ENCODE measurements at places on chromosomes 2 and 18.

- DNase-seq, result no peak
Measured at GRCh38 chr2:45904267-45904945, 252.9 kb downstream of the PRKCE start.

GRCh38 chr2:18795906-18796305 lies 206.5 kb upstream of the NT5C1B start:
- DNase-seq, result no peak

GRCh38 chr2:46683541-46683940 lies 204.2 kb downstream of the TMEM247 start:
- DNase-seq, result no peak

DNA sequence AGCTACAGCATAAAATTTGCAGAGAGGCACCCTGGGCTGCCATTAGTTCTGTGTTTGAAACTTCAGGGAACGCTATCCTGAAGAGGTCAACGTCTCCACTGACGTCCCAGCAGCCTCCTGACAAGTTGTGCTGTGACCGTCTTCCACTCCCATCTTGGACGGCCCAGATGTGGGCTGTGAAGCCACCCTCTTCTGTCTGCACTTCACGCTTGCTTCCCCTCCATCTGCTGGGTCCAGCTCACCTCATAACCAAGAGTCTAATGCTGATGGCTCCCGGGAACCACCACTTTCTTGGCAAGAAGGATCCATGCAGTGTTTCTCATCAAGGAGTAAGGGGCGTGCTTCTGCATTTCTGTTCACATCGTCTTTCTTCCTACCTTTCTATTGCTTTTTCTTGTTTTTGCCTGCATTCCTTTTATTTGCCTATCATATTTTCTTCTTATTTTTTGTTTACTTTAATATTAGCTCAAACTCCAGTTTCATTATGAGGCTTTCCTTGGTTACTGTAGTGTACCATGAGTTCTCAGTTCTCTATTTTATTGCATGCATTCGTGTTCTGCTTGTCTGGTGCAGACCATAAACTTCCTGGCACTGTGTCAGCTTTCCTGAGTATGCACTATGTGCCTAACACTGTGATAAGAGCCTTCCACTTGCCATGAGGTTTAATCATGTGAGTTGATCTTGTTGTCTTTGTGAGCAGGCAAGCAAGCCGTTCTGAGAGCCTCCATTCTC lies 631.8 kb upstream of the RAB6C start:
- DNase-seq, result no peak

GRCh38 chr2:55431982-55432627 lies 12.4 kb upstream of the CCDC88A start:
- DNase-seq, result no peak

DNA sequence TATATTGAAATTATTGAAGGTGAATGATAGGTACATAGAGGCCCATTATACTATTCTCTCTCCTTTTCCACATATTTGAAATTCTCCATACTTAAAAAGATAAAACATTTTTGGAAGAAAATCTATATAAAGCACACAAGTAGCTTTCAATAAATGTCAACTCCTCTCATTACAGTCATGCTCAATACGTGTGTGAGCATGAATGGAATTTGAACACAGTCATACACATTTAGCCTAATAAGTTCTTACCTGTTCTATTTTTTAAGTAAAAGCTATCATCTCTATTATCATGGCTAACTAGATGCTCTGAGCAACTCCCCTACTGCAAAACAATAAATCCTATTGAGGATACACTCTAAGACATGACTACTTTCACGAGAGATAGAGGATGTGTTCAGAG lies 41.9 kb upstream of the SPATS2L start:
- DNase-seq, result no peak

DNA sequence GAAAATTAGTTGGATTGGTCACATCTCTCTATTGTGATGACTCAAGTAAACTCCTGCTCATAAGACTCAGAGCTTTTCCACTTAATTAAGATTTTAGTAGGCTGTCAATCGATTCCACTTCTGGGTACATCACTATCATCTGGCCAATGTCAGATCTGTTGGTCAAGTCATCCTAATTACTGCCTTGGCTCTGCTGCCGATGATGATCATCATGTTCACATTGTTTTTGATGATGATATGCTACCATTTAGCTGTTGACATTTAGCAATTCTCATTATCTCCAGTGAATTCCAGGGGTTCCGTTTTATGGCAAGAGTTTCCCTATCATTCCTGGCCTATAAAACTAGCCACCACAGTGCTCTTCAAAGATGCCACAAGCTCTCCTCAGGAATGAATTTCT lies 253.4 kb downstream of the IKZF2 start:
- DNase-seq, result no peak

- DNase-seq, result no peak
Measured at GRCh38 chr2:136013955-136014354, 28.5 kb upstream of the DARS1 start.

DNA sequence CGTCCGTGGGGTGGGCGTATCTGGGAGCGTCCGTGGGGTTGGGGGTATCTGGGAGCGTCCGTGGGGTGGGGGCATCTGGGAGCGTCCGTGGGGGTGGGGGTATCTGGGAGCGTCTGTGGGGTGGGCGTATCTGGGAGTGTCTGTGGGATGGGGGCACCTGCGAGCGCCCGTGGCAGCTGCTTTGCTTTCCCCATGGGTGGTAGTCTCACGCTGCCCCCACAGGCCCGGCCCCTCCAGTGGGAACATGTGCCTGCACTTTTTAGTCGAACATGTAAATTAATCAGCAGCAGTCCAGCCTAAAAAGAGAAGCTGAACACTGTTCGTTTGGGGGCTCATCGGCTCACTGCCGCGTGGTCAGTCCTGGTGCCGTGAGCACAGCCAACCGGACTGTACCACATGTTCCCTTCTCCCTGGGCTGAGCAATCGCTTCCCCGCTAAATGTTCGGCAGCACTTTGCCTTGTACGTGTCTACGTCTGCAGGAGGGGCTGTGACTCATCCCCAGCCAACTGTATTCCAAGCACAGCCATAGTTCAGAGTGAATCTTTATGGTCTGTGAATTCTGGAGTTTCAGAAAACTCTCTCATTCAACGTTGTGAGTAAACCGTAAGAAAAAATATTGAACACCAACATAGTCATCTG lies 271.5 kb downstream of the AGAP1 start:
- no peak for DNase-seq

- DNase-seq, result no peak
Measured at GRCh38 chr2:40546439-40547191, 94.7 kb upstream of the SLC8A1 start.

- DNase-seq, result no peak
Measured at GRCh38 chr2:15939556-15939853, 845 bp upstream of the MYCN start.

GRCh38 chr2:202022755-202023154 lies 10.9 kb upstream of the FZD7 start:
- DNase-seq, result no peak

DNA sequence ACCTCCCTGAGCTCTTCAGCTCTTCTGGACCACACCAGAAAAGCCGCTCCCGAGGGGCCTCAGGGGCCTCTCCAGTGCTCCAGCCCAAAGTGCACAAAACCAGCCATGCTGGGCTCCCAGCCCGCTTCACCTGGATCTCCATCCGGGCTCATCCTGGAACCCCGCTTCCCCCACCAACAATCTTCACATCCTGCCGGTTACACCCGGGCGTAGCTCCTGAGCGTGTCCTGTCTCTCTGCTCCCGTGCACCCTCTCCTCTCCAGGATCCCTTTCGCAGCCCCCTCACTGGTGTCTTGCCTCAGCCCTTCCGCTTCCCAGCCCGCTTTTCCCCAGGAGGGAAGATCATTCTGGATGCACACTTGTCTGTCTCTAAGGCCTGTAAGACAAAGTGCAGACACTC lies 123.7 kb upstream of the GLI2 start:
- no peak for DNase-seq

DNA sequence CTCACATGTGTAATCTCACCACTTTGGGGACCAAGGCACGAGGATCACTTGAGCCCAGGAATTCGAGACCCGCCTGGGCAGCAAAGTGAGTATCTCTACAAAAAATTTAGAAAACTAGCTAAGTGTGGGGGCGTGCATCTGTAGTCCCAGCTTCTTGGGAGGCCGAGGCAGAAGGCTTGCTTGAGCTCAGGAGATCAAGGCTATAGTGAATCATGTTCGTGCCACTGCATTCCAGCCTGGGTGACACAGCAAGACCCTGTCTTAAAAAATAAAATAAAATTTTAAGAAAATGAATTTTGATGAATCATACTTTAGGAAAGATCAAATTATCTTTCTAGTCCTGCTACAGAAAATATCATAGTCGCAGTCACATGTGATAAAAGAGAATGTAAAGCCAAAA lies 46.9 kb downstream of the CABYR start:
- no peak for DNase-seq

DNA sequence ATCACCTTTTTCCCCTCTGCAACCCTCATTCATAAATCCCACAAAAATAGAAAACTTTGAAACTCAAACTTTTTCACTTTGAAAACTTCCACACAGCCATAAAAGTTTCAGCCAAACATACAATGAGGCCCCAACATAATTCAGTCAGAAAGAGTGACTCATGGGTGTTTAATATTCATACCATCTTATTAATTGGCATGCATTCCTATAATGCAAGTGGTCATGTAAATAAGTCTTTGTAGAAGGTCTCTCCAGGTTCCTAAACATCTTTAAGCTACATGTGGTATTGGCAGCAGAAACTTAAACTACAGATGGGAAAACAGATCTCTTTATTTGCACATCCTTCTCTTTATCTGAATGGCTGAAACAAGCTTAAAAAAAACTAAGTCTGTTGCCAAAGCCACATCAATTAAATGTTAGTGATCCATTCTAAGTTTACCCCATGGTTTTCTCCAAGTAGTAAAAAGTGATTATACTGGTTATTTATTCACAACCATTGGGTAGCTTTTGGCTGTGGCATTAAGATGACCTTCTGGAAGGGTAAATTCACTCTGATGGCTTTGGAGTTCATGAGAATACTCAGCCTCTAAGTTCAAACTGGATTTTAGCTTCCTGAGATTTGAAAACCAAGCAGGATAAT lies 70.2 kb upstream of the LYPD1 start:
- DNase-seq, result no peak

DNA sequence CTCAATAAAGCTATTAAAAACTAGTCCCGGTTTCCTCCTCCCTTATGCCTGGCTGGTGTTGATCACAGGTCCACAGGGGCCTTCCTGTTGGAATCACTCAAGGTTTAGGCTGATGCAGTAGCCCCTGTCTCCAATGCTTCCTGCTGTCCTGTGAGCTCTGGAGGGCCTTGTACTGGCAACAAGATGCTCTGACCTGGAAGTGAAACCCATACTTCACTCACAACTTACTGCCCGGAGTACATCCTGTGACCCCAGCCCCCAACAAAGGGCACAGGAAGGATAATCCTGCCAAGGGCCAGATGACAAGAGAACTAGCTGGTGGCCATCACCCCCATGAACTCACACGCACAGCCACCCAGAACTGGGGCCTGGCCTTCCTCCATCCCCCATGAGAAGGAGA lies 50.3 kb downstream of the ZBTB7C start:
- no peak for DNase-seq

DNA sequence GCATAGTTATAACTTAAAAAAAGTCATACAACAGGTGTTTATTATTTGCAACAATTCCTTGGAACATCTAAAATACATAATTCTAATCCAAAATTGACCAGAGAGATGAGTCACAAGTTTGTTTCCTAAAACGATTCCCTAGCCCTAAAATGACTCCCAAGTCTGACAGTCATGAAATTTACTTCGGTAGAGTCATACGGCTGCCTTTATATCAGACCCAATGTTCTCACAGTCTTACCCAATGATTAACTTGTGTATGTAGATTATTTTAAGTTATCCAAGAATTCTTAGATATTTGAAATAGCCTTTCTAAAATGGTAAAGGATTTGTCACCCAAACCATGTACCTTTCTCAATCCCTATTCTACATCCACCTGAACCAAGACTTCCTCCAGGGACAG lies 174.9 kb downstream of the LAMA1 start:
- no peak for DNase-seq

- no peak for DNase-seq
Measured at GRCh38 chr18:58407649-58408407, 221.1 kb downstream of the ALPK2 start.

DNA sequence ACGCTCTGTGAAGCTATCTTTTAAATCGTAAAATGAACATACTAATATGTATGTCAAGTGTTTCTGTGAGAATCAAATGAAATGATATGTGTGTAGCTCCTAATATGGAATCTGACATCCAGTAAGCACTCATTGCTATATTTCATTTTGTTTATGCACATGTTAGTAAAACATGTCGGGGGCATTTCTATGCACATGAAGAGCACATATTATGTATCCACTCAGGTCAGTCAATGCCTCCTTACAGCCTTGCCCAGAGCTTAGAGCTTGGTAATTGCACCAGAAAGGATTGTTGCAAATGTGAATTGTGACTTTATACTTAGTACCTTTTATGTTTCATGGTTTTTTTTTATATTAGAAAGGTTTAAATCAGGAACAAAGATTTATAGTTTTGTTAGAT lies 463.7 kb upstream of the HNMT start:
- no peak for DNase-seq

DNA sequence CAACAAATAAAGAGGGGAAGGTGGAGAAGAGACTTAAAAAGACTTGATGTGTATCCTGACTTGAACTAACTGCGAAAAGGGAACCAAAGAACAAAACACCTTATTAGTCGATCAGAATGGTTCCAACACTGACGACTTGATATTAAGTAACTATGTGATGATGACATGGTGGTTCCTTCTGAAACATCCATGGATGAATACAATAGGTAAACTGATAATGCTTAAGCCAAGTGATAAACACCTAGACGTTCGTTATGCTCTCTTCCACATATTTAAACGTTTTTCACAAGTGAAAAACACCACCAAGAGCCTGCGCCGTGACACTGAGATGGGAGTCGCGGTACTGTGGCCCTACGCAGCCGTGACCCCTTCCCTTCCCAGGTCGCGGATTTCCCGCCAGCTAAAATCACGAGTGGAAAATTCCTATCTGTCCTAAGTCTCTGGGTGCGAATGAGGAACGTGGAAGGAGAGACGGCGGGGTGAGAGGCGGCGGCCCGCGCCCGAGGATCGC lies 797 bp downstream of the TTC32 start:
- DNase-seq, result no peak

DNA sequence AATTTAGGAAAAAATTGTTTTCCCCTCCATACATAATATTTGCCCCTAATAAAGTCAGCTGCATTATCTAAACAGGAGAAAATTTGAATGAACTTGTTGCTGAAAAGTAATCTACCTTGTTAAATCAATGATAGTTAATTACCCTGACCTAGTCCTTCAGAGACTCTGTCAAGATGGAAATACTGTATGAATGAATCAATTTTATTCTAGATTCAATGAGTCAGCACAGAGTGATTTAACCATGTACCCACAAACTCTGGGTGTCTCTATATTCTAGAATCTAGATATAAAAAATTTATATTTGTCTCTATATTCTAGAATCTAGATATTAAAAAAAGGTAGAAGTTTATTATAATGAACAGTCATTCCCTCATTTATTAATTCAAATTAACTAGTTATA lies 36.2 kb downstream of the NDUFAF7 start:
- DNase-seq, result no peak

GRCh38 chr2:9650119-9650821 lies 19.5 kb upstream of the YWHAQ start:
- no peak for DNase-seq

- DNase-seq, result no peak
Measured at GRCh38 chr2:68088940-68089339, 26.1 kb upstream of the C1D start.

All from stimulated activated CD4-positive, alpha-beta T cell treated with anti-CD3 and anti-CD28 coated beads, TNF-alpha, amount 100 ng/mL, for 4 hours (primary cell).